ENCODE measurements at places on chromosomes 2 and 18.
A peak's percentile ranks its signal among the peaks of the same experiment; 100 is the strongest.

DNA sequence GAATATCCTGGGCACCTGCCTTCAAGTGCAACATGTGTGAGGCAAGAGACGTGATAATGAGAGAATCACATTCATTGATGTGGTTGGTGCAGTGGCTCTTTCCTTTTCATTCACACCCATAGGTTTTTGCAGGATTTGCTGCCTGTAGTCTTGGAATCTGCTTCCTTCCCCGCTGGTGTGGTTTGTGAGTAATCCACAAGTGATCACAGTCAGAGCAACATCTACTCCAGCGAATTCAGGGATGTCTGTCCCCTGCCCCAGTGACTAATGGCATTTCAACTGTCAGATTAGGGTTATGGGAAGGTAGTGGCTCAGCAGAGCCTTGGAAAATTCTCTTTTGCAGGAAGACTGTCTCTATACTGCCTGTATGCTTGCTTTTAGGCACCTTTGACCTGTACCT, 225.5 kb upstream of the RBMS1 start:
- DNase-seq = no peak

GRCh38 chr2:154097833-154098398, 226.2 kb downstream of the GALNT13 start:
- no peak for DNase-seq

DNA sequence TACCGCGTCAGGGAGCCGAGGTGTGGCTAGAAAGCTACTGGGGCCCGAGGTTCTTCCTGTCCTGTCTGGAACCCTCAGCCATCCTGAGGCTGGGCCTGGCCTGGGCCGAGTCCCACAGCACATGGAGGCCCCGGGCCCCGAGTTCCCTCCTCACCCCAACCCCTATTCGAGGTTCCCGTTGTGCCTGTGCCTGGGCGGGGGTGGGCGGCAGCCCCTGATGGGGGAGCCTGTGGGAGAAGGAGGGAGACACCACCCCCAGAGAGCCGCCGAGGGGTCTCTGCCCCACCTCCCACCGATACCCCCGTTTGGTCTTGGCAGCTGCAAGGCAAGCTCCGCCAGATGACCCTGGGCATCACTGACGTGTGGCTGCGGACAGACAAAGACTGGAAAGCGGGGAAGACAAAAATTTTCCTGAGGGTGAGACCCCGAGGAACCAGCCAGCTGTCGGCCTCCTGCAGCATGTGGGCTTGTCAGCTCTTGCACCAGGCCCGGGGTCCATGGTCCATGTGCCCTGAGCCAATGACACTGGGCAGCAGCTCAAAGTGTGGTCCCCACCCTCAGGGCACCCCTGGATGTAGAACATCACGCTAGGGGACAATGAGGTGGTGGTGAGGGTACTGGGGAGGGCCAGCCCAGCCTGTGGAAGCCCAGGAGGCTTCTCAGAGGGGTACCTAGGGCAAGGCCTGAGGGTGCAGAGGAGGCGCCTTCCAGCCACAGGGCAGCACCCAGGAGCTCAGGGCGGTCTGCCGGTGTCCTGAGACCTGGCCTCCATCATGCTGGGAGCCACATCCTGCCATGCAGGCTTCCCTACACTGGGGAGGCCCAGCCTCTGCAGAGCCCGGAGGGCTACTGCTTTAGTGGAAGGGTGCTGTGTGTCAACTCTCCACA, 52.5 kb upstream of the GPR17 start:
- DNase-seq = no peak

DNA sequence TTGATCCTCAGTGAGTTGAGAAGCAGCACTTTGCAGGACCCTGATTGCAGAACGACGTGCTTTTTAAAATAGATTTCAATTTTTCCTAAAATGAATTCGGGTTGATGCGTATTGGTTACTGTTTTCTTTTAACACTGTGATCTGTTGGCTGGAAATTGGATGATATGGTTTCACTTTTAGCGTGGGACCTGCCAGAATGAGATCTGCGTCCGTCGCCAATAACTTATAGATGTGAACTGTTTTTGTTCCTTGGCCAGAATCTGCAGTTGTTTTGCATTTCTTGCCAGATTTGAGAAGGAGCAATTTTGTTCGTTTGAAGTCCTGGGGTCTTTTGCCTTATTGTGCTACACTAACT, 703 bp downstream of the UGGT1 start:
- DNase-seq = peak; percentile 52

- DNase-seq = no peak
These were observed 26.1 kb upstream of the STPG4 start for GRCh38 chr2:47181176-47181575.

GRCh38 chr2:62550461-62550860, 44.5 kb upstream of the TMEM17 start:
- DNase-seq = no peak

GRCh38 chr2:169815849-169816248, 8.9 kb downstream of the METTL5 start:
- DNase-seq = no peak
